ENCODE measurements at places on chromosomes 1 and 21.

DNA sequence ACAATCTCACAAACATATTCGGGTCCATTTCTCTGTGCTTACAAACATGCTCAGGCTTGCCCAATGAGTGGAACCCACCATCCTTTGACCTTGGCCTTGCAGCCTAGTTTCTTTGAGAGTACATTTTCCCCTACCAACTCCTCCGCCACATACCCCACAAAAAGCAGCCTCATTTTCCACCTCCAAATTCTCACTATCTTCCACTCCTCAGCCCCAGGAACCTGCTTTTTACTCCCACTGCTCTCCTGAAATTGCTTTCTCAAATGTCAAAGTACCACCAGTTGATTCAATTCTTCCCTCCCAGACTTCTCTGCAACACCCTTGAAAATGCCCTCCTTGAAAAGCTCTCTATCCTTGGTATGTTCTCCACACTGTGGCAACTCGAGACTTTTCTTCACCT is 103.8 kb downstream of the RUNX1 start:
- peak; percentile 43 for DNase-seq
- H3K4me1 ChIP-seq = peaks cover 98% of the 10 kb centered on the region
- no peaks in the 10 kb centered on the region for H3K27me3 ChIP-seq
- peak overlapping the region; percentile 83 for H3K4me3 ChIP-seq

DNA sequence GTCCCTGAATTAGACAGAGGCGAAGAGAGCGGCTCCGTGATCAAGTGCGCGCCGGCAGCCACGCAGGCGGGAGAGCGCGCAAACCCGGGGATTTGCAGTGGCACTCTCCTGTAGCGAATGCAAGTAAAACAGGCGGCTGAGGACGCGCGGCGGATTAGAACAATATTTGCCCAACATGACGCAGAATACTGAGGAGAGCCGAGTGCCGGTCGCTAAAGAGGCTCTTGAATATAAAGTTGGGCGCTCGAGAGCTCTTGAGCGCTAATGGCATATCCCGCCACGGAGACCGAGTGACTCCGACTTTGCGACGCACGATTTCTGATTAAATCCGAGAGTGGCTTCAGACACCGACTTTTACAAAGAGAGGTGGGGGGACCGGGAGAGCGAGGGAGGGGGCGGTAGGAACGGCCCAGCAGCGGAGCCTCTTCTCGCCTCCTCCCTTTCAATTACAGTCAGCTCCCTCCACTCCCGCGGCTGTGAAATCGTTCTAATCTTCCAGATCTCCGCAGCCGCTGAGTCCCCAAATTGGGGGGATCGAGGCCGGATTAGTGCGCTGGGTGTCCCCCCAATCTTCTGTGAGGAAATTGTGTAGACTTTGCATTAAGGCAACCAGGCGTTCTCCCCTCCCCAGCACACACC is 2.3 kb downstream of the PAX7 start:
- no peak overlapping the region for H3K27ac ChIP-seq
- no peaks in the 10 kb centered on the region for H3K36me3 ChIP-seq
- H3K27me3 ChIP-seq = peaks cover 98% of the 10 kb centered on the region
- peak overlapping the region; percentile 23 for H3K4me3 ChIP-seq
- peaks cover 46% of the 10 kb centered on the region for H3K4me1 ChIP-seq

- H3K27me3 ChIP-seq = no peaks in the 10 kb centered on the region
- DNase-seq = no peak
- H3K4me1 ChIP-seq = no peaks in the 10 kb centered on the region
- no peaks in the 10 kb centered on the region for H3K36me3 ChIP-seq
Observed at GRCh38 chr1:219372916-219373615, 199.4 kb downstream of the LYPLAL1 start.

DNA sequence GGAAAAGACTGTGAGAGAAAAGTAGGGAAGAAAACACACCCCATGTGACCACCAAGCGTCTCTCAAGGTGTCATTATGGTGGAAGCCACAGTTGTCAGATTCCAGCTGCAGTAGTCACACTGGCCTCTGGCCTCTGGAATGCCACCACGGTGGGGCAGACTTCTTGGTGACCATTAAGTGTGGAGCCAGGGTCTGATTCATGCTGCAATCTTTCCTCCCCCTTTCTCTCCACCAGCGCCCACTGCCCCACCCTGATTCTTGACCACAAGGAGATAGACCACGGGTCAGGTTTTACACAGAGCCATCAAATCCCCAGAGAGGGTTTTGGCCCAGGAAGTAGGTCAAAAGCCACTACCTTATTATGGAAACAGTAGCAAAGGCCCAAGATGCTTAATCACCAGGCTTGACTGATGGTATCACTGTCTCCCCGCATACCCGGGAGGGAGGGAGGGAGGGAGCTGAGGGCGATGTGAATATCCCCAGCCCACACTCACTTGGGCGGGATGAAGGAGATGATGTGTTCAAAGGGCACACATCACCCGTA is 52.7 kb upstream of the GRHL3 start:
- no peak overlapping the region for H3K4me3 ChIP-seq
- no peak for DNase-seq
- H3K4me1 ChIP-seq = no peaks in the 10 kb centered on the region
- peaks cover 42% of the 10 kb centered on the region for H3K27me3 ChIP-seq

GRCh38 chr1:41614818-41615217 is 130.3 kb upstream of the EDN2 start:
- peaks cover 15% of the 10 kb centered on the region for H3K36me3 ChIP-seq
- H3K4me1 ChIP-seq = peaks cover 9% of the 10 kb centered on the region
- no peak overlapping the region for H3K27ac ChIP-seq
- no peaks in the 10 kb centered on the region for H3K27me3 ChIP-seq
